ENCODE measurements at places on chromosomes 12 and 14. TPM values are rescaled to one million over a fixed set of nuclear protein-coding genes. Genes with fewer than 3 reads are reported as not detected.

The CFAP251 gene
- 16.4 TPM for total RNA-seq

The SLC17A8 gene
- not detected for total RNA-seq

The OSBPL8 gene
- total RNA-seq, result 52.1 TPM

The CYP27B1 gene
- total RNA-seq, result 3.2 TPM

The CLEC2A gene
- total RNA-seq, result not detected

The BDKRB1 gene
- total RNA-seq, result 3.6 TPM

The LHX5 gene
- total RNA-seq, result 0.24 TPM

The MANSC4 gene
- total RNA-seq, result not detected

The KRT3 gene
- not detected for total RNA-seq

The SPRYD3 gene
- total RNA-seq, result 9.0 TPM

The INHBE gene
- total RNA-seq, result 0.96 TPM

The OR6C65 gene
- not detected for total RNA-seq

The KRT79 gene
- 0.21 TPM for total RNA-seq

The KCNH3 gene
- not detected for total RNA-seq

The PPHLN1 gene
- total RNA-seq, result 52.8 TPM

Data from tracheal epithelial cell (primary cell).